HepG2 (cell line): ENCODE measurements at places on chromosomes 13 and 19. TPM values are rescaled to one million over a fixed set of nuclear protein-coding genes. Genes with fewer than 3 reads are reported as not detected.

DNA sequence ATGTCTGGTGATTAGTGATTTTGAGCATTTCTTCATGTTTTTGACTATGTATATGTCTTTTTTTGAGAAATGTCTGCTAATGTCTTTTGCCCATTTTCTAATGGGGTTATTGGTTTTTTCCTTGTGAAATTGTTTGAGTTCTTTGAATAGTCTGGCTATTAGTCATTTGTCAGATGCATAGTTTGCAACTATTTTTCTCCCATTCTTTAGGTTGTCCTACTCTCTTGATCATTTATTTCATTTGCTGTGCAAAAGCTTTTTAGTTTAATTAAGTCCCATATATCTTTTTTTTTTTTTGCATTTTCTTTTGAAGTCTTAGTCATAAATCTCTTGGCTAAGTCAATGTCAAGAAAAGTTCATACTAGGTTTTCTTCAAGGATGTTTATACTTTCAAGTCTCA lies 449.8 kb downstream of the DACH1 start:
- DNase-seq: no peak
- no peaks in the 10 kb centered on the region for H3K4me1 ChIP-seq
- H3K27me3 ChIP-seq: no peaks in the 10 kb centered on the region
- H3K4me3 ChIP-seq: no peak overlapping the region
- no peak overlapping the region for H3K27ac ChIP-seq

DNA sequence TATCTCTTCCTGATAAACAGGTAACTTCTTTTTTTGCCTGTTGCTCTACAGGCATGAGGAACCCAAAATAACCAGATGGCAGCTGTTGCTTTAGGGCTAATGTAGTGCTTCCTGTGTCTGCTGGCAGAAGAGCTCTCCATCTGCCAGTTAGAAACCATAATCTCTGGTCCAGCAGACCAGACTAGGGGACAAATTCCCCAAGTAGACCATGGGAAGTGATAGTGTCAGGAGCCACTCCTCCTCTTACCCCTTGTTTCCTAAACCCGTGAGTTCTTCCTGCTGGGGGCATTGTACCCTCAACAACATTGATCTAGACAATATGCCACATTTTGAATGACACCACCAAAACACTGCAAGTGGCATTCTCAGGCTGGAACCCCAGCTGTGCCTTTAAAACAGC lies 135.9 kb downstream of the DLEU7 start:
- H3K27me3 ChIP-seq: no peaks in the 10 kb centered on the region
- no peak overlapping the region for H3K27ac ChIP-seq
- no peaks in the 10 kb centered on the region for H3K4me1 ChIP-seq
- no peak for DNase-seq
- no peak overlapping the region for H3K4me3 ChIP-seq

DNA sequence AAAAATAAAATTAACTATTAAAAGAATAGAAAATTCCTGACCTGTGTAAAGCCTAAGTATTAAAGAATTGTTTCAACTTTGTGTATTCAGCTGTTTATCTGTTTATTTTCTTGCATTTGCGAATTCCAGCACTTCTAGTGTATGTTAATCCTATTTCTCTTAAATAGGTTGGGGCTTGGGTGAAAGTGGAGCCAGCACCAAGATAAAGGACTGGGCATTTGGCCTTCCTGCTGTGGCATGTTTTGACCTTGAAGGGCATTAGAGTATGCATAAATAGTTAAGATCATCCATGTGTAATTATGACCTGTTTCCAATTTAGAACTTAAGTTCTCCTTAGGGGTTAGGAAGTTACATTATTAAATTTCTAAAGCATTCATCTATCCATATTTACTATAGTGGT lies 151.3 kb downstream of the NBEA start:
- no peaks in the 10 kb centered on the region for H3K36me3 ChIP-seq
- H3K27ac ChIP-seq: no peak overlapping the region
- no peaks in the 10 kb centered on the region for H3K4me1 ChIP-seq
- no peak overlapping the region for H3K4me3 ChIP-seq

GRCh38 chr13:34107806-34108205 lies 289.9 kb downstream of the RFC3 start:
- no peak for DNase-seq
- H3K27ac ChIP-seq: no peak overlapping the region
- no peaks in the 10 kb centered on the region for H3K27me3 ChIP-seq

DNA sequence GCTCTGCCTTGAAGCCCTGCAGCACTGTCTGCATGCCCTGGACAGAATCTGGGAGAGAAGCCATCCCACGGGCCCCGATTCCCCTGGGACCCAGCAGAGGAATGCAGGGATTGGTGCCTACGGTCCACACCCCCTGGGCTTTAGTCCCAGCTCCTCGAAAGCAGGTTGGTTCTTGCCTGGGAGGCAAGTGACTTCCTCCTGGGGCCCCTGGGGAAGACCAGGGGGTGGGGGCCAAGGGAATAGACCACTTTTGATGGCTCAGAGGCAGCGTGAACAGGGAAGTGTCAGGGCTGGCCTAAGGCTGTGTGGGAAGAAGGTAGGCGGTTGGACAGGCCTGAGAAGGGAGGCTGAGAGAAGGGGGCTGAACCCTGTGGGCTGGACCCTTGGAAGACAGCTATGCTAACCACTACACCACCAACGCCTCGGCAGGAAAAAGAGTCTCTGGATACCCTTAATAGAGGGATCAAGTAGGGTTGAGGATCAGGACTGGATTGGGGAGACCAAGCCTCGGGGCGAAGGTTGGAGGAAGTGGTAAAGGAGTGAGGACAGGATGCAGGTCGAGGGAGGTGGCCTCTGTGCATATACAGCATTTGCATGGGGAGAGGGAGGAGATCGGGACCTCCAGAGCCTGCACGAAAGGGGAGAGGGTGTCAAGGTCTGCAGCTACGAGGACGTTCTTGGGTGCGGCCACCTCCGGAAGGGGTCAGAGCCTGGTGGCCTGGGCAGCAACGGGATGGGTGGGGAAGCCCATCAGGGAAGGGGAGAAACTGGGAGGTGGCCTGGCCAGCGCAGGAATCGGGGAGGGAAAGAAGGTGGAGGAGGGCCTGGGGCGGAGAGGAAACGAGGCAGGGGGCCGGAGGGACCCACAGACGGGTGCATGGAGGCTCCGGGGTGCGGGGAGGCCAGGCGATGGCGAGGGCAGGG lies 709 bp downstream of the DPP9 start:
- H3K4me1 ChIP-seq: peaks cover 48% of the 10 kb centered on the region
- no peaks in the 10 kb centered on the region for H3K27me3 ChIP-seq
- peak overlapping the region; percentile 55 for H3K27ac ChIP-seq
- DNase-seq: no peak
- H3K4me3 ChIP-seq: peak overlapping the region; percentile 99
- H3K36me3 ChIP-seq: peaks cover 21% of the 10 kb centered on the region

MBOAT7 gene
- 25.5 and 42.2 TPM in 2 replicates for polyA plus RNA-seq
